ENCODE measurements at places on chromosomes 12 and 14. TPM values are rescaled to one million over a fixed set of nuclear protein-coding genes. Genes with fewer than 3 reads are reported as not detected.

The RPL36AL gene
- 181 TPM for total RNA-seq

The ACSM4 gene
- total RNA-seq: not detected

The MYL6B gene
- 250 TPM for total RNA-seq

The PRR4 gene
- total RNA-seq: not detected

The WIF1 gene
- not detected for total RNA-seq
